Fibroblast of pulmonary artery (primary cell): ENCODE measurements at places on chromosomes 3 and 15.

DNA sequence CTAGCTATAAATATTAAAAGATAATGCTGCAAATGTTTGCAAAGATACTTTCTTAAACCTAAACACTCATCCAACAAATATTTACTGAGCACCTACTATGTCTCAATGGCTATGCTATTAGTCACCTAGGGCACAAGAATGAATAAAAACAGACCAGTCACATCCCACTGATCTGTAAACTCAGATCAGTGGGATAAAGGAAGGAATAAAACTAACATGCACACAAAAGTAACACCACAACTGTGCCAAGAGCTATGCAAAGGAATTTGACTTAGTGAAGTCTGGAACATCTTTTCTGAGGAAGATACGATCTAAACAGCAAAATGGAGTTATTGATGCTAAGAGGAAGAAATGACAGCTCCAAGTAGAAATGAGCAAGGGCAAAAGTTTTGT is 56.6 kb downstream of the CBLB start:
- peak; percentile 64 for DNase-seq

DNA sequence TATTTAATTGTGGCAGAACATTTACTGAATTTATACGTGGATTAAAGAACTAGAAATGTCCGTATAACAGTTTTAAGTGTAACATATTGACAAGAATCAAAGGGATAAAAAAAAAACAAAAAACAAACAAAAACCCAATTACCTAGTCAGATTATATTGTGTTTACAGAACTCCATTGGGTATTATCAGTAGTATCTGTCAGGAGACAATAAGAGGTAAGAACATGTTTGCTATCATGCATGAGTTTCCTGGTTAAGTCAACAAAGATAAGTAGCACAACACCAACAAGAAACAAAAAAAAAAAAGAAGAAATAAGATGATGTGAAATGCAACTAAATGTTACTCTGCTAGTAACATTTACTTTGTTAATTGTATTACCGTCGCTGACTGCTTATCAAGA is 570.6 kb downstream of the ZBBX start:
- no peak for DNase-seq

- no peak for DNase-seq
Measured at GRCh38 chr3:46301122-46301835, 52.6 kb upstream of the CCR2 start.

DNA sequence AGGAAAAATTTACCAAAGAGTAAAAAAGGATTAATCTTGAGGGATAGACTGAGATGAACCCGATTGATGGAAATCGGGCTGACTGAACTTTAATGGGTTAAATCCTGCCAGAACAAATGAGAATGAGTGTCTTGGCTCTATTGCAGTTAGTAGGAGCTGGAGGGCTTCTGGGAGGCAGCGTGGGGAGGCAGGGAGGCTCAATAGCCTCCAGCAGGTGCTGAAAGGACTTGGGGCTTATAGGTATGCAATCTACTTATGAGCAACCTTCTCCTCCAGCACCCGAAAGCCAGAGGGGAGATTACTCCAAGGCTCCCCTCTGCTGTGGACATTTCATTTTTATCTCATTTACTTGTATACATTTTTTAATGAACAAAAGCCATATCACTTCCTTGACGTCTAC is 1.0 kb upstream of the CRYBG3 start:
- DNase-seq, result no peak

DNA sequence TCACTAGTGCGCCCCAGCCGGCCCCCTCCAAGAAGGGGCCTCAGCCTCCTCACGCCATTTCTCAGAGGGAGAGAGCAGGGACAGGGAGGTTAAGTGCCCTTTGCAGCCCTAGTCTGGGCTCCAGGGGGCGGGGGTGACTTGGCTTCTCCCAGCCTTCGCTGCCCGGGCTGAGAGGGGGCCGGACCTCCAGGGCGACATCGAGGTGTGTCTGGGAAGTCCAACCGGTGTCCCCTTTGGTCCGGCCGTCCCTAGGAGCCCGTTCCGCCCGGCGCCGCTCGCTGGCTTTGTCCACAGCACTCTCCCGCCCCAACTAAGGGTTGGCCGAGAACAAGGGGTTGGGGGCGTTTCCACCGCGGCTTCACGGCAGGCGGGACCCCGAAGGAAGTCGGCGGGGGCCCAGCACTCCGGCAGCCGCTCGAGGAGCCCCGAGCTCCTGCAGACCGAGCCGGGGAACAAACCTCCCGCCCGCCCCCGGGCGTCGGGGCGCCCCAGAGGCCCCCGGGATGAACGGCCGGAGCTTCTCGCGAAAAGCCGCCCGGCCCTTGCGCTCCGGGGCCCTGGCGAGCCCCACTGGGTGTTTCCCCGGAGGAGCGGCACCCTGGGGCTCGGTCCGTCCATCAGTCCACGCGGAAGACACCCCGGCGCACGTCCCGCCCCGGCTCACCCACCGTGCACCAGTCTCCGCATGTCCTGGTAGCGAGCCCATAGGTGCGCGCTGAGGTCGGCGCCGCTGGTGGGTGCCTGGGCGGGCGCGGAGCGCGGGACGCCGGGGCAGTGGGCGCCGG is 627 bp downstream of the NT5DC2 start:
- peak; percentile 12 for DNase-seq

- DNase-seq, result peak; percentile 69
Measured at GRCh38 chr3:110995461-110996231, 76.0 kb upstream of the NECTIN3 start.

DNA sequence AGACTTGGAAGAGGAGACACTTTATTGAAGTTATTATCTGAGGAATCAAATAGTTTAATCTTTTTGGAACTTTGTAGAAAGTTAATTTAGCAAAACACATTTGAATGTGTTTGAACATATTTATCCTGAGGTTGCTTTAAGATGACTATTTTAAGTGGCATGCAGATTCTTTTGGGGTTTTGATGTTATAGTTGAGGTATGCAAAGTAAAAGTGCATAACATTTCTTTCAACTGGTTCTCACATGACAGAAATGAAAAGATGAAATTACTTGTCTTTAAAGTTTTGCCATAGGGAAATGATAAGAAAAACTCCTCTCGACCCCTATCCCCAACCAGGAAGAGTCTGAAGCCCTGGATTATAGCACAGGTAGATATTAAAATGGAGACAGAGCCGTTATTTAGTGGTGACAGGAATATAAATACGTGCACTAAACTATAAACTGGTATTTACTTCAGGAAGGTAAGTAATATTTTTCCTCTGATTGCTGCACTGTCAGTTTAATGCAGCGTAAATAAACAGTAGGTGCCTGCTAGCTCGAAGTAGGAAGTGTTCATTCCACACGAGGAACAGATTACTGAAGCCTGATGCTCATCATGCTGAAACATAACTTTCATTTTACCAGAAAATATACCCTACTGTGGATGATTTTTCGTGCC is 15.1 kb upstream of the SATB1 start:
- DNase-seq, result no peak

GRCh38 chr15:90887037-90887481 is 2.8 kb downstream of the FES start:
- no peak for DNase-seq

DNA sequence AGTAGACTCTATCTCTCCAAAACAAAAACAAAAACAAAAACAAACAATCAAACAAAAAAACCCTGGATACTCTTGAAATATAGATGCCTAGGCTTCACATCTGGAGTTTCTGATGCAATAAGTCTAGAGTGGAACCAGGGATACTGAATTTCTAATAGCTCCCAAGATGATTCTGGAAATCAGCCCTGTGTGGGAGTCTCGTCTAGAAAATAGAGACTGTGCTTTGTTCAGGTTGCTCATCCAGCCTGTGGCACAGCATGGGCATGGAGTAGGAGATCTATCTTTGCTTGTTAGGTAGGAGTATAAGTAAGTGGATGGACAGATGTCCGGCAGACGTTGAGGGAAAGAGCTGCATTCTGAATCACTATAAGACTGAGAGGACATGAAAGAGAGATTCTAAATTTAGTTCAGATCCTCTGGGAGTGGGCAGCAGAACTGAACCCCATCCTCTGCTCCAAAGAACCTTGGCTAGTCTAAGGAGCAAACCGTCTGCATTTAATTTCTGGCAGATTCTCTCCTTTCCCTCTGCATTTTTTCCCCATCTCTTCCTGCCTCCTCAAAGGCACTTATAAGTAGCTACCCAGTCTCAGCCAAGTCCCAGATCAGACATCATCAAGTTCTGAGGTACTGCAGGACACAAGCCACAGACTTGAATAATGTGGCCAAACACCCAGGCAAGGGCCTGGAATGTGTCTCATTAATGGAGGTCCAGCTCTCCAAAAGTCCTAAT is 92.6 kb upstream of the STRIT1 start:
- DNase-seq, result no peak

DNA sequence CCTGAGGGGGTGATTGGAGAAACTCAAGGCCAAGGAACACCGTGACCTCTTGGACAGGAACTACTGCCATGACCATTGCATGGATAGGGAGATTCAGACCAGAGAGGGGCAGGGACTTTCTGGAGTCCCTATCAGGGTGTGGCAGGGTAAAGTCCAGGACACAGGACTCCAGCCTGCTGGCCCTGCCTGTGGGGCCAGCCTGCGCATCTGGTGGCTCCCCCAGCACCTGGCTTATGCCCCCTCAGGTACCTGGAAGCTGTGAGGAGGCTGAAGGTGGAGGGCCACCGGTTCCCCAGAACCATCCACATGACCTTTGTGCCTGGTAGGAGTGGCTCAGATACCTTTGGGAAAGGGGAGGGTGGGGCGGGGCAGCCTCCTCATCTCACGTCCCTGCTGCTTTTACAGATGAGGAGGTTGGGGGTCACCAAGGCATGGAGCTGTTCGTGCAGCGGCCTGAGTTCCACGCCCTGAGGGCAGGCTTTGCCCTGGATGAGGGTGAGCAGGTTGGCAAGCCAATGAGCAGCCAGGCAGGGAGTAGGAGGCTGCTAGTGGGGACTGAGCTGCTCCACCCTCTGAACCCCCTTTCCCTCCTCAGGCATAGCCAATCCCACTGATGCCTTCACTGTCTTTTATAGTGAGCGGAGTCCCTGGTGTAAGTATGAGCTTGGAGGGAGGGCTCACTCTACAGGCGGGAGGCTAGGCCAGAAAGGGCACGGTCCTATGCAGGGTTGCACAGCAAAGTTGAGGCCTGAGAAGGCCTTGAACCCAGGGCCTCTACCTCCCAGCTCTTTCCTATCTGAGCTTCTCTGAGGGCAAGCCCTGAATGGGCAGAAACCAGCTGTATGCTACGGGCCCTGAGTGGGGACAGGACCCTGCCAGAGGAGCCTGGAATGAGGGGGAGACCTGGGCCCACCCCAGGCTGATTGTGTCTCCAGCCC is 2.9 kb downstream of the ACY1 start:
- no peak for DNase-seq

DNA sequence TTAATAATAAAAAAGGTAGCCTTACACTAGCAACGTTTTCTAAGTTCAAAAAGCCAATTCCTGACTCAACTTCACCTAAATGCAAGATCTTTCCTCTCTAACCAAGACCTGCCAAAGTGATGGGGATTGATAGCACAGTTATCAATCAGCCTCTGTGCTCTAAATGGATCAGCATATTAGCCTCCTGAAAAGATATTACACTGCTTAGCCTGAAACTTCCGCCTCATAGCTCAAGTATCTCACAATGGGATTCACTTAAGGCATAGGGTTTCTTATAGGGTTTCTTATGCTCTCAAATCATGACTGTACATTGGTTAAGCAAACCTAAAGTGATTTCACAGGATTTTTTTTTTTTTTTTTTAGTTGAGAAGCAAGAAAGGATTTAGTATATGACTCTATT is 436 bp upstream of the SLC9A9 start:
- no peak for DNase-seq

- no peak for DNase-seq
Measured at GRCh38 chr3:129520960-129521359, 7.5 kb upstream of the RHO start.

- peak; percentile 93 for DNase-seq
Measured at GRCh38 chr15:70154718-70155347, 57.1 kb upstream of the TLE3 start.

- DNase-seq, result peak; percentile 14
Measured at GRCh38 chr3:66095295-66096001, 56.7 kb upstream of the MAGI1 start.

DNA sequence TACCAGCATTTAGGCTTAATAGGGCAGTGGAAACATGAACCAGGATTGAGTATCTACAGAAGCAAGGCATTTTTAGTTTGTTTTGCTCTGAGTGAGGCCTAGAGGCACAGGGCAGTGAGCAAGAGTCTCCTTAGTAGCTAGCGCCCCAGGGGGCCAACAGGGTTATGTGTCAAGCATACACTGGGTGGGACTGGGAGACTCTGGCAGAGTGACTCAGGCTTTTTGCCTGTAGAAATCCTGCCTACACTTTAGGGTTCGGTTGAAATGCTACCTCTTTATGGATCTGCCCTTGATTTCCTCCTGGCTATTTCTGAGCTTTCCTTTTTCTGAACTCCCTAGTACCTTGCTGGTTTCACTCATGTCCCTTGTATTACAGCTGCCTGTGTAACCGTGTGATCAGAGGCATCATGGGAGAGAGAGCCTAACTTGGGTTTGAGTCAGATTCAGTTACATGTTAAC is 72.2 kb downstream of the TOP2B start:
- peak; percentile 77 for DNase-seq

GRCh38 chr3:168585544-168585943 is 489.8 kb upstream of the GOLIM4 start:
- no peak for DNase-seq

DNA sequence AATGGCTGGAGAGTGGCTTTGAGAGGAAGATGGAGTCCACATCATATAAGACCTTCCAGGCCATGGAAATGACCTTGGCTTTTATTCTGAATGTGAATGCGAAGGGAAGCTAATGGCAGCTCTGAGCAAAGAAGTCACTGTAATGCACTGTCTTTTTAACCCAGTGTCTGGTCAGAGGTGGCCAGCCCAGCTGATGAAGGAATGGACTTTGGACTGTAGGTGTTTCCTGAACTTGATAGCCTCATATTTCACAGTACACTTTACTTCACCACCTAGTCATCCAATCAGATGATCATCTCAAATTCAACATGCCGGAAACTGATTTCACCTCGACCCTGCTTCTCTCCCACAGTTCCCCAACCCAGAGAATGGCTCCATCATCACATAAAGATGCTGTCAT is 33.4 kb downstream of the DCLK3 start:
- DNase-seq, result no peak

GRCh38 chr15:44035781-44036699 is 159.0 kb downstream of the FRMD5 start:
- no peak for DNase-seq

- DNase-seq, result peak; percentile 31
Measured at GRCh38 chr15:56931639-56932508, 13.4 kb downstream of the TCF12 start.

- DNase-seq, result no peak
Measured at GRCh38 chr3:148938306-148938705, 53.0 kb upstream of the GYG1 start.

DNA sequence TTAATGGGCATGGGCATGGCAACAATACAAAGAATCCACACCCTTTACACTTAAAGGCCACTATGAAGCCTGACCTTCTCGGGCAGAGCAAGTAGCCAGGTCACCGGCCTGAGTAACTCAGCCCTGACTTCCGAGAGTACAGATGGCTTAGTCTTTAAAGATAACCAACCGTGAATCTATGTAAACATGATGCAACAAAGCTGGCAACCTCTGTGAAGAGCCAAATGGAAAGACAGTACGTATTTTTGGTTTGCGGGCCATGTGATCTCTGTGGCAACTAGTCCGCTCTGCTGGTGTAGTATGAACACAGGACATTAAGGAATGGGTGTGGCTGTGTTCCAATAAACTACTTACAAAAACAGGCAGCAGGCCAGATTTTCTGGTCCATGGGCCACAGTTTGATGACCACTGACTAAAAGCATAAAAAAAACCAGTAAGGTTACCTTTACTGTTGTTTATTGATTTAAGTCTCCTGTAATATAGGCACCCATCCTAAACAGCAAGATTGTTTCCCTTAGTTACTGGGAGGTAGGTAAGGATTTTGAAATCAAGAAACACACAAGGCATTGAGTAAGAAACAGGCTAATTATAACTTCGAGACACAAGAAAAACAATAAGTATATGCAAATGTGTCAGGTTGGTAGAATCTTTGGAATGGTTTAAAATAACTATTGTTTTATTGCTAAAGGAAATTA is 14.5 kb downstream of the RIOX2 start:
- DNase-seq, result no peak
